ENCODE measurements at places on chromosomes 3 and 15. TPM values are rescaled to one million over a fixed set of nuclear protein-coding genes. Genes with fewer than 3 reads are reported as not detected.

OR5K2 gene
- not detected for total RNA-seq

RTP3 gene
- not detected for total RNA-seq

CLSTN2 gene
- 28.0 TPM for total RNA-seq

PRRT3 gene
- total RNA-seq: 1.5 TPM

CPB1 gene
- total RNA-seq: 3.6 TPM

HACL1 gene
- total RNA-seq: 18.5 TPM

MINDY2 gene
- total RNA-seq: 23.3 TPM

MESP2 gene
- 0.38 TPM for total RNA-seq

CHDH gene
- total RNA-seq: 2.0 TPM

GLDN gene
- 10.1 TPM for total RNA-seq

GOLGA6D gene
- not detected for total RNA-seq

ZNF660 gene
- 6.2 TPM for total RNA-seq

NR1I2 gene
- not detected for total RNA-seq

HTR3D gene
- not detected for total RNA-seq

MEX3B gene
- 2.7 TPM for total RNA-seq

FOXL2 gene
- not detected for total RNA-seq

STAC gene
- total RNA-seq: 2.7 TPM

CLASP2 gene
- 145 TPM for total RNA-seq

NRG4 gene
- not detected for total RNA-seq

GPR156 gene
- total RNA-seq: 0.71 TPM

C2CD4A gene
- not detected for total RNA-seq

PAQR5 gene
- total RNA-seq: 0.29 TPM

HSPBAP1 gene
- 9.1 TPM for total RNA-seq

SCN11A gene
- total RNA-seq: 0.29 TPM
